ENCODE measurements at places on chromosomes 4 and X.

DNA sequence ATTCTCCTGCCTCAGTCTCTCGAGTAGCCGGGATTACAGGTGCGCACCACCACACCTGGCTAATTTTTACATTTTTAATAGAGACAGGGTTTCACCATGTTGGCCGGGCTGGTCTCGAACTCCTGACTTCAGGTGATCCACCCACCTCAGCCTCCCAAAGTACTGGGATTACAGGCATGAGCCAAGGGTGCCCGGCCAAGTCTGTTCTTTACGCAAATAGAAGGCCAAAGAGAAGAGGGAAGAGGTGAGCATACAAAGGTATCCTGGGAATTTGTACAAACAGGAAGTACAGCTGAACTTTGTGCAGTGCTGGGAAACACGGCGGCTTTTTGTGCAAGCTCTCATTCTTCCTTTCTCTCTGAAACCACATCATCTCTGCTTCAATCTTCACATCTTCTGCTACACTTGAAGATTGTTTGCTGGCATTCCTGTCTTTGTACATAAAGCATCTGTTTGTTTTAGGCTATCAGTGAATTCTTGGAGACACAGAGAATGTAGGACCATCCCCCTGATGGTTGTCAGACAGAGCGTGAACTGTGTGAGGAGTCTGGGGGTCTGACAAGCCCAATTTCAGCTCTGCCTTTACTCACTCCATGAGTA, 71.9 kb upstream of the PRSS48 start:
- DNase-seq: no peak

DNA sequence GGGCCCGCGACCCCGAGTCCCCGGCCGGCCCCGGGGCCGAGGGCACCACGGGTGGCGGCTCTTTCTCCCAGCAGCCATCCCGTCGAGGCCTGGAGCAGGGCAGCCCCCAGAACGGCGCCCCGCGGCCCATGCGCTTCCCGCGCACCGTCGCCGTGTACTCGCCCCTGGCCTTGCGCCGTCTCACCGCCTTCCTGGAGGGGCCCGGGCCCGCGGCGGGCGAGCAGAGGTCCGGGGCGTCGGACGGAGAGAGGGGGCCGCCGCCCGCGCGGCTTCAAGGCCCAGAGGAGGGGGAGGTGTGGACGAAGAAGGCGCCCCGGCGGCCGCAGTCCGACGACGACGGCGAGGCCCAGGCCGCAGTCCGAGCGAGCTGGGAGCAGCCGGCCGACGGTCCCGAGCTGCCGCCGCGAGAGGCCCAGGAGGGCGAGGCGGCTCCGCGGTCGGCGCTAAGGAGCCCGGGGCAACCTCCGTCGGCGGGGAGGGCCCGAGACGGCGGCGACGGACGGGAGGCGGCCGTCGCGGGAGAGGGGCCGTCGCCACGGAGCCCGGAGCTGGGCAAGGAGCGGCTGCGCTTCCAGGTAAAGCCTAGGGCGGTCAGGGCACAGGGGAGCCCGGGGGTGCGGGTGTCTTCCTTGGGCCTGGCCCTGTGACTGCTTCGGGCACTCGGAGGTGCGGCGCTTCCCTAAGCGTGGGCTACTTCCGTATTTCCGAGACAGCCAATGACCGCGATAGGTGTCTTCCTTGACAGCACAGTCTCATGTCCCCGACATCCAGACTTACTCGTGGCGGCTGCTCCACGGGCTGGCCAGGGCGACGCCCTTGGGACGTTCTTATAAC, 845 bp downstream of the ZAR1 start:
- DNase-seq: no peak

DNA sequence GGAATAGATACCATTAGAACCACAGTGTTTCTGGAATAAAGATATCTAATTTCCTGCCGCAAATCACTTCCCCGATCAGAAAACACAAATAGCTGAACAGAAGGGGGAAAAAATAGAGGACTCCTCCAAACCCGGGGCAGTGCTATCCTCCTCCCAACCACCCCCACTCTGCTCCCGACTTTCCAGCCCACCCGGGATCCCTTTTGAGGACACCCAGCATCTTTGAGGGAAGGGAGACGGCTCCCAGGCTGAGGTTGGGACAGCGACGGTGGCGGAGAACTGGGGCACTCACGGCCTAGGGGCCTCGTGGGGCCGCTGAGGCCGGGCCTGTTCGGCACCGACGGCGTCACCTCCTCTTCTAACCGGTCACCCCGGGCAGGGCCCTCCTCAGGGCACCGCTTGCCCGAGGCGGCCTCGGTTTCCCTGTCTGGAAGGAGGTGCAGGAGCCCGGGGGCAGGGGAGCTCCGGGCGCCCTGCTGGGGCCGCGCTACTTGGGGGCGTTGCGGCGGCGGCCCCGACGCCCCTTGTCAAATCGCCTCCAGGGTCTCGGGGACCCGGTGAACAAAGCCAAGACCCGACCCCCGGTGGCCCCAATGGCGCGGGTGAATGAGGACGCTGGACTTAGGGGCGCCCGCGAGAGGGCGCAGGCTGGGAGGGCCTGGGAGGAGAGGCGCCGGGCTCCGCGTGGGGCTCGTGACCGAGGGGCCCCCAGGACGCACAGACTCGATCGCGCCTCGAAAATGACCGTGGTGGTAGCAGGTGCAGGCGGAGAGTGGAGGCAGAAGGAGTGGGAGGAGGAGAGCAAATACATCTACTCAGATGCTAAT, 6.9 kb upstream of the ARX start:
- DNase-seq: no peak

DNA sequence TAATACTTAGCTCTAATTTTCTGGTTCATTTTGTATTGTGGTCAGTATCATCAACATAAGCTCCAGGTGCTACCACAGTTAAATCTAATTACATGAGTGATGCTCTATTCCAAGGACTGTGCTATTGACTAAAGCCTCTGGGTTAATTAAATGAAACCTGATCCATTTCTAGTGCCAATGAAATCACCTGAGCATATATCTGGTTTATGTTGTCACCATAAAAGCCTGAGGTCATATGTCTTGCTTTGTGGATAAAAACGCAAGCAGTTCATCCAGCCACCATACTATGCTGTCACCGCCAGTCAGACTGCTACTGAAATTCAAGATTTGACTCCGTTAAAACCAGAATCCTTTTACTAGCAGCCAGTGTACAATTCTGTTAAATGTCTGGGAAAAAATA, 64.2 kb upstream of the ZNF518B start:
- DNase-seq: no peak

GRCh38 chrX:110678591-110678990, 117.0 kb downstream of the CHRDL1 start:
- no peak for DNase-seq

GRCh38 chrX:150087612-150088011, 149.3 kb upstream of the EOLA2 start:
- DNase-seq: no peak

GRCh38 chrX:134396174-134396573, 63.8 kb upstream of the HPRT1 start:
- DNase-seq: no peak

- DNase-seq: no peak
These were observed 185.2 kb downstream of the UNC5C start for GRCh38 chr4:95363559-95363925.

DNA sequence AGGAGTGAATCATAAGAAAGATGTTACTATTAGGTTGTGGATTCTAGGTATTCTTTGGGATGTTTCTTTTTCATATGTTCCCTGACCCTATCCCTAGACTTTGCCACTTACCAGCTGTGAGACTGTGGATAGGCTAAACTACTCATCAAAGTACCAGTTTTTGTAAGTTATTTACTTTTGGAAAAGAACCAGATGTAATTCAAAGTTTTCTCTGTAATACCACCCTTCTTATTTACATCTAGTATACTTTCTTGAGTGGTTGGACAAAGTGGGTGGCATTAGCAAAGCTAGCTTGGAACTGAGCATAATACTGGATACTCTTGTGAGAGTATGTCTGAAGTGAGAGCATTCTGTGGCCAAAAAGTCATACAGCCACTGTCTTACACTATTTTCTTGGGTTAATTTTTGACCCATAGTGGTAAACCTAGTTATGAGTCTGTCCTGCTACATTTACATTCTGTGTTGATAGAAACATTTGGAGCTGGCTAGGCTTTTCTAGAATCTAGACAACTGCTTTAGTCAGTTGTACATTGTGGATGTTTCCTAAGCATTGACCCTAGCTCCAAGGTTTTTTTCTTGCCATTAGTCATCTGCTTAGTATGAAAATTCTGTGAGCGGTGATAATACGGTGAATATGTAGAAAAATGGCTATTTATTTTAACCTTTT, 41.7 kb downstream of the KDM6A start:
- no peak for DNase-seq

DNA sequence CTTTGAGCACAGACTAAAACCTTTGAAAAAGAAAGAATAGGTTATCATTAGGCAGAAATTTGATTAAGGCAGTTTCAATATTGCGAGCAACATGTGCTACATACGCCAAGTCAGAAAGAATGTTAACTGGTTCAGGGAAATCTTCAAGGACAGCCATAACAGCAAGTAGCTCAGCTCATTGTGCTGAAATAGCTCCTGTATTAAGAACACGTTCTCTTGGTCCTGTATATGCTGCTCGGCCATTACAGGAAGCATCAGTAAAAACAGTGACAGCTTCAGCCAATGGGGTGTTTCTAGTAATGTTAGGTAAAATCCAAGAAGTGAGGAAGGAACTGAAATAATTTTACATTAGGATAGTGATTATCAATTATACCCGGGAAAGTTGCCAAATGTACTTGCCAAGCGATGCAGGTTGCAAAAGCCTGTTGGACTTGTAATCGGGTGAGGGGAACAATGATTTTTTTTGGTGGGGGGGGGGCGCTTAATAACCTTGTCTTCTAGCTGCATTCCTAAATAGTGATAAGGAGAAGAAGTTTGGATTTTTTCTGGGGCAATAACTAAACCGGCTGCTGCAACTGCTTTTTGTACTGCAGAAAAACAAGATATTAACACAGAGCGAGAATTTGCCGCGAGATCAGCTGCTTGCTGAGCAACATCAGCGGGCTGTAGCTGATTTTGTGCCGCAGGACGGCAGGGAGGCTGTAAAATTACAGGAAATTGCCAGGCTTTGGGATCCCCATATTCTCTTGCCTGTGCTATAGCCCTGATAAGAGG, 49.4 kb upstream of the RASSF6 start:
- no peak for DNase-seq

GRCh38 chrX:37825215-37825842, 22.0 kb downstream of the DYNLT3 start:
- DNase-seq: no peak

DNA sequence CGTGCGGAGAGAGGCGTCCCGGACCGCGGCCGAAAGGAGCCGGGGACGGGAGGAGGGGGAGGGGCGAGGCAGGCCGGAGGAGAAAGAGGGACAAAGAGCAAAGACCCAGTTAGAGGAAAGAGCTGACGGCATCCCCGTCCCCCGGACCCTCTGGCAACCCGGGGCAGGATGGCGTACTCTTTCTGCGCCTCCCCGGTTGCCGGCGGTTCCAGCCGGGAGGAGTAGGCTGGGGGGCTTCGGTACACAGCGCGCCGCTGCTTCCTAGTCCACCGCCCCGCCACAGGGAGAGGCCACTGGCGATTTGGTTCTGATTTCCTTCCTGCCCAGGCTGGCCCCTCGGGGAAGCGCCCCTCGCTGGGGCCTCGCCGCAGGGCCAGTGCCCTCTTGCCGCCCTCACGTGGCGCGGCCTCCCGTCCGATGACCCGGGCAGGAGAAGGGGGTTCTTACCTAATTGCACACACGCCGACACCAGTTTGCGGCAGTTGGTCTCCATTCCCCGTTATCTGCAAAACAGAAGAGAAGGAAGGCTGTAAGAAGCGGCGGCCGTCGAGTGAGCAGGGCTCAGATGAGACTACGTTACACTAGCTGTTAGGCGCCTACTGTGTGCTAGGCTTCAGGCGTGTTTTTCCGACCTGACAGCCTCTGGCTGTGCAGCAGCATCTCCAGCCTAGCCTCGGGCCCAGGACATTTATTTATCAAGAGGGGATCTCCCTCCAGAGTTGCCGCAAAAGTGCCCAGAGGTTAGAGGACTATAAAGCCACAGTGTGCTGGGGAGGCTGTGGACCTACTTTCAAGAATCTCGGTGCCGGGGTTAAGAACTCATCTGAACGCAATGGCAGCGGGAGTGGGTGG, 9.9 kb upstream of the PITX2 start:
- DNase-seq: no peak

DNA sequence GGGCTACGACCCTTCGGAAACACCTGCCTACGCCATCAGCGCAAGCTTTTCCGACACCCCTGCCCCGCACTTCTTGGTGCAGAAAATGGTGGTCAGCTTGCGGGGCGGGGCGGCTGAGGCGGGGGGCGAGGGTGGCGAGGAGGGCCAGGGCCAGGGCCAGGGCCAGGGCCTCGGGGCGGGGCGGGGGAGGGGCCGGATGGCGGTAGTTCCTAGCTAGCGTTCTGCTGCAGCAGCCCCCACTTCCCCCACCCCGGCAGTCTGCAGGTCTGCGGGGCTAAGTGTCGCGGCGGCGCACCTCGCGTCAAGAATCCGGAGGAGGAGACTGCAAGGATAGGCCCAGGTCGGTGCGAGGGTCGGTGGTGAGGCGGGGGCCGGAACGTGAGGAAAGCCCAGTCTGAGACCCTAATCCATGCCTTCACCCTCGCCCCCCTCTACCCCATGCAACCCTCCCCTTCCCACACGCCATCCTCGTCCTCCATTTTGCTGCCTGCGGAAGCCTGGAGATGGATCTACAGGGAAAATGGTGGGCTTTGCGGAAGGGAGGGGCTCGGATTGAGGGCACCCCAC, 600 bp downstream of the BEX4 start:
- no peak for DNase-seq

DNA sequence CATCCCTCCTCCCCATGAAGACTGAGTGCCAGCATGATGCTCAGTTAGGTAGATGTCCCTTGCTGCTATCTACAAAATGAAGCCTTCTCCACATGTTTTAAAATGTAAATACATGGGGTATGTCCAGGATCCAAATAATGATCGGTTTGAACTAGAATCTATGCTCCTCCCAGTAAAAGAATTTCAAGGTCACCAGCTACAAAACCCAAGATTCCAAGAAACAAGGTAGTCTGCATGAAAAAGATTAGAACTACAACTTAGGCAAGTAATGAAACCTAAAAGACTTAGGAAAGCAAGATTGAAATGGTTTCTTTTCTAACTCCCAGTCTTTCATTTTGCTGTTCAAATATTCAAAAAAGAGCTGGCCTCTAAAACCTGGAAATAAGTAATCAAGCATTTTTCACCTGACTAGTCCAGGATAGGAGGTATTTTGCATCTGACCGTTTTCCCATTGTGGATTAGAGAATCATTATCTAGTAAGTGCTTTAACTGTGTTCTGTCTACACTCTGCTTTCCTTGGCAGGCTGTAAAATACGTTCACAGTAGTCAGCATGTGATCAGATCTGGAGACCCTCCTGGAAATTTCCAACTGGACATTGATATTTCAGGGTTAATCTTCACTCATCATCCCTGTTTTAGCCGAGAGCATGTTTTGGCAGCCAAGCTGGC, 57.4 kb downstream of the CC2D2A start:
- DNase-seq: no peak

DNA sequence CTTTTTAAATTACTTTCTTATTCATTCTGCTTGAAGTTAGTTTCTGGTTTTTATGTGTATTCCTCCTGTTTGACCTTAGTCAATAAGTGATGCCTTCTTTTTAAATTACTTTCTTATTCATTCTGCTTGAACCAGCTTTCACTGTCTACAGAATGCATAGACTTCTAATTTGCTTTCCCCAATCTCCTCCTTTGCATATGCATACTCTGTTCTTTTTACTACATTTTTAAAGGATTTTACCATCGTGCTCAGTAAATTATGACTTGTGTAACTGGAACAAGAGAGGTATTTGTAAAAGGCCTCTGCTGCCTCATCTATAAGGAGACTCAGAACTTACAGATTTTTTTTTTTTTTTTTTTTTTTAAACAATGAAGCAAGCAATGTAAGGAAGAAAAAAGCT, 228.7 kb downstream of the PPP3CA start:
- no peak for DNase-seq

Measured in stimulated activated CD8-positive, alpha-beta memory T cell treated with anti-CD3 and anti-CD28 coated beads, Interleukin-15, amount 100 ng/mL, for 48 hours (primary cell).